IMR-90 (cell line): ENCODE measurements at places on chromosomes 3 and 15. TPM values are rescaled to one million over a fixed set of nuclear protein-coding genes. Genes with fewer than 3 reads are reported as not detected.

The PPP1R14D gene
- total RNA-seq: not detected in 2 replicates

The PROS1 gene
- total RNA-seq: 1.6 and 2.5 TPM in 2 replicates

The IL17RE gene
- 0.90 and 1.1 TPM in 2 replicates for total RNA-seq

The CLDN16 gene
- under 0.01 TPM in 2 replicates for total RNA-seq

The BOC gene
- 5.3 and 6.8 TPM in 2 replicates for total RNA-seq

The EPHB1 gene
- under 0.01 and 0.36 TPM in 2 replicates for total RNA-seq

The EFHB gene
- total RNA-seq: under 0.01 TPM in 2 replicates

The VGLL3 gene
- 96.7 and 97.3 TPM in 2 replicates for total RNA-seq

The GPR62 gene
- under 0.01 TPM in 1 of 2 replicates, not detected in the other for total RNA-seq

DNA sequence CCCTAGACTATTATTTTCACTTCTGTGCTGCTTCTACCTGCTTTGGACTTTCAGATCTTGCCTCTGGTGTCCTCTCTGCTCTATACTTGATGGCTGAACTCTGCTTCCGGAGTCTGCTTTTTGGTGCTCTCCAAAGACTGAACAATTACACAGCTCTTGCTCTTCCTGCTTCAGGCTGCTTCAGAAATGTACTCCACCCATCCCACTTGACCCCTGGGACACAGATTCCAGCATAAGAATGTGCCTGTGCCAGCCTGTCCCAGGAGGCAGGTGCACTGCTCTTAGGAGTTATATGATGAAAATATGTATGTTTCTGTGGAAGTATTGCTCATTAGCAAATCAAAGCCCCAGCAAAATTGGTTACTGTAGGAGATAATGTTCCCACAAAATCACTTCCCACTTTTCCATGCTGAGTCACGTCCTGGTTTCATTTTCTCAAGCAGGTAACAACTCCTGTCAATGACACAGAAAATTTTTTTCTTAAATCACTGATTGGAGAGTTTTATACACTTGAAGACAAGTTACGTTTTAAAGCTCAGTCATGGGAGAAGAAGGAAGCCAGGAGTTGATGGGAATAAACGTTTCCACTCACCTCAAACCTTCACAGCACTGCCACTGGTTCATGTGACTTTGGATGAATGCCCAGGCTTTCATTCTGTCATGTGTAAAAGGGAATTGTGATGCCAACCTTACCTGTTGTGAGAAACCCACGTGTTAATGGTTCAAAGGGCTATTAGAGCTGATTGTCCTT lies 239.4 kb upstream of the ZPLD1 start:
- no peak for DNase-seq

DNA sequence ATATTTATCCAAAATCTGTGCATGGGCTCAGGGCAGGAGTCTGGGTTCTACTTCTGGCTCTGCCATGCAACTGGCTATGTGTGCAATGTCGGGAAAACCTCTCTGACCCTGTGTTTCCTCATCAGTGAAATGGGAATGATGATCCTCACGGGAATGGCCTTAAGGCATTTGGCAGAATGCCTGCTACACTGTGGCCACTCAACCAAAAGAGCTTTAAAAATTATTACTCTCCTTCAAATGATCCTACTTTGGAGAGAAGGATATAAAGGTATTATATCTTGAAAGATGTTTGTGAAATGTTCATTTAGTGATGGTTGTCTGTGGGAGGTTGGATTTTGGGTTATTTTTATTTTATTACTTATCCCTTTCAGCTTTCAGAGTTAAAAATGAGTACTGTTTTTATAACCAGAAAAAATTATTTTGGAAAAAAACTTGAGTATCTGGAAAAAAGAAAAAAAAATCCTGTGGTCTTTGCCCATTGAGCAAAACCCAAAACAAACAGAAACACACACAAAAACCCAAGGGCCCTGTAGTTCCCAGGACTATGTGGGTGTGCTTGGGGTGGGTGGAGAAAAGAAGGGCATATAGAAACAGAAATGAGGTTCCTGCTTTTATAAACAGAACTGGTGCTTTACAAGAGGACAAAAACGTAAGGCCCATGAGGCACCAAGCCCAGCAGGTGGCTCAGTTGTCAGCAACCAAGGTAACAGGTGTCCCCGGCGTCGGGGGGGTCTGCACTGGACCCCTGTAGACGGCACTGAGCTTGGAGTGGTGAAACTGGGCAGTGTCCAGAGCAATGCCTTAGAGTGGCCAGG lies 22.0 kb downstream of the RGMA start:
- no peak for DNase-seq

GRCh38 chr15:27757052-27757451 lies 342.1 kb downstream of the OCA2 start:
- DNase-seq: no peak

DNA sequence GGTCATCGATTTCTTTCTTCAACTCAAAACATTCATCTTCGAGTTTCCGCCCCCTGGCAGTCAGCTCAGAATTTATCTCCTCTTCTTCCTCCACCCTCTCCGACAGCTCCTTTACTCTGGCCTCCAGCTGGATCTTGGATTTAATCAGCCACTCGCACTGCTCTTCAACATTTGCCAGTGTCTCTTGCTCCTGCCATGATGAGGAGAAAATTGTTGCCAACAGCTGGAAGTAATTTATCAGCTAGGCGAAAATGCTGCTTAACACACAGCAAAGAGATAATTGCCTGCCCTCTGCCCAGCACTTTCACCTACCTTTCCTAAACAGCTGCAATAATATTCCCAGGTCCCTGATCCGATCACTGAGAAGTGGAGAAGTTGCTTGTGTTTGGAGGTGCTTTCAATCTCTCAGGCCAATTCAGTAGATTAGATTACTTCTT lies 69.3 kb downstream of the MYH15 start:
- no peak for DNase-seq

DNA sequence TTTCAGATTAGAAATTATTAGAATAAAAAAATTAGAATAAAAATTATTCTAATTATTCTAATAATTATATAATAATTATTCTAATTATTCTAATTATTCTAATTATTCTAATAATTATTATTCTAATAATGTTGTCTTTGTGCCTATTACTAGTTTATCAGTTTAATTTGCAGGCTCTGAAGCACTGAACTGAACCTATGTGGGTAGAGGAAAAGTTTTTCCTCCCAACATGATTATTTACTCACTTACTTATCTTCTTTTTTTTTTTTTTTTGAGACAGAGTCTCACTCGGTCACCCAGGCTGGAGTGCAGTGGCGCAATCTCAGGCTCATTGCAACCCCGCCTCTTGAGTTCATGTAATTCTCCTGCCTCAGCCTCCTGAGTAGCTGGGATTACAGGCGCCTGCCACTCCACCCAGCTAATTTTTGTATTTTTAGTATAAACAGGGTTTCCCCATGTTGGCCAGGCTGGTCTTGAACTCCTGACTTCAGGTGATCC lies 39.7 kb upstream of the C15orf39 start:
- DNase-seq: no peak

DNA sequence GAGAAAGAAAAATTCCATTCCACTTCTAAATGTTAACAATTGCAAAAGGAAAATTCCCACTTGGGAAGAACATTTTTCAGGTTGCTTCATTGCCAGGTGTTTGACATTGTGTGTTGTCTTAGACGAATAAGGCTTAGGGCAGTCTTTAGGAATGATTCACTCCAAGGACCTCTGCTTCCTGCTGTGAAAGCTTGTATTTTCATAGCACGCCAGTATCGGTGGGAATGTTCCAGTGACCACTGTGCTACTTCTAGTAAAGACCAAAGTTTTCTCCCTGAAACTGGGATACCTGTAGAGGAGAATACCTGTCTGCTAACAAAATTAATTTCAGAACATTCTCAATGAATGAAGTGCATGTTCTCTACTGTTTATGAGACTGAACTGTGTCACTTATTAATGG lies 64.1 kb downstream of the CDIN1 start:
- peak; percentile 29 for DNase-seq

- DNase-seq: no peak
These were observed 8.0 kb downstream of the TLR9 start for GRCh38 chr3:52217409-52217805.

GRCh38 chr3:186896875-186897274 lies 33.5 kb upstream of the ST6GAL1 start:
- no peak for DNase-seq

DNA sequence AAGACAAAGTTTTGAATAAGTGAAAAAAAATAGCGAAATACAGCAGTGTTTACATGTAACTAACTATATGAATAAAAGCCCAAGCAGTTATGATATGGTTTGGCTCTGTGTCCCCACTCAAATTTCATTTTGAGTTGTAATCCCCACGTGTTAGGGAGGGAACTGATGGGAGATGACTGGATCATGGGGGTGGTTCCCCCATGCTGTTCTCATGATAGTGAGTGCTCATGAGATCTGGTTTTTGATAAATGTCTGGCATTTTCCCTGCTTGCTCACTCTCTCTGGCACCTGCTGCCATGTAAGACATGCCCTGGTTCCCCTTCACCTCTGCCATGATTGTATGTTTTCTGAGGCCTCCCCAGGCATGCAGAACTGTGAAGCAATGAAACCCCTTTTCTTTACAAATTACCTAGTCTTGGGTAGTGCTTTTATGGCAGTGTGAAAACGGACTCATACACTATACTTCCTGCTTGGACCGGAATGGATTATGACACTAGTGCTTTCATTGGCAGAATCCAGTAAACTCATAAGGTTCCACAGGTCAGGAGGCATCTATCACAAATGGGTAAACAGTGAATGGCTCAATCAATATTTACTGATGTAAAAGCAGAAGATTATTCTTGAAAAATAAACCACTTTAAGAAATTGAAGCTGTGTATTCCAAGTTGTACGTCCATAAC lies 192.1 kb downstream of the CBLB start:
- DNase-seq: no peak

- peak; percentile 16 for DNase-seq
These were observed 3.5 kb upstream of the MUC4 start for GRCh38 chr3:195815169-195815771.

DNA sequence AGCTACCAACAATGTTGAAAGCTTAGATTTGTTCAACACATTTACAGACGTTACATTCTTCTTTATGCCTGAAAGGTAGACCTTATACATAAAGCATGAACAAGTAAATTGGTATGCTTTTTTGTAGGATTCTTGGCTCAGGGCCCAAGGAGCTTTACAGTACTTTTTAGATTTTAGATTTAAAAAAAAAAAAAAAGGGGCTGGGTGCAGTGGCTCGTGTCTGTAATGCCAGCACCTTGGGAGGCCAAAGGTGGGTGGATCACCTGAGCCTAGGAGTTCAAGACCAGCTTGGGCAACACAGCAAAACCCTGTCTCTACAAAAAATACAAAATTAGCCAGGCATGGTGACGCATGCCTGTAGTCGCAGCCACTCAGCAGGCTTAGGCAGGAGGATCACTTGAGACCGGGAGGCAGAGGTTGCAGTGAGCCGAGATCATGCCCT lies 39.7 kb downstream of the MEF2A start:
- DNase-seq: peak; percentile 6

DNA sequence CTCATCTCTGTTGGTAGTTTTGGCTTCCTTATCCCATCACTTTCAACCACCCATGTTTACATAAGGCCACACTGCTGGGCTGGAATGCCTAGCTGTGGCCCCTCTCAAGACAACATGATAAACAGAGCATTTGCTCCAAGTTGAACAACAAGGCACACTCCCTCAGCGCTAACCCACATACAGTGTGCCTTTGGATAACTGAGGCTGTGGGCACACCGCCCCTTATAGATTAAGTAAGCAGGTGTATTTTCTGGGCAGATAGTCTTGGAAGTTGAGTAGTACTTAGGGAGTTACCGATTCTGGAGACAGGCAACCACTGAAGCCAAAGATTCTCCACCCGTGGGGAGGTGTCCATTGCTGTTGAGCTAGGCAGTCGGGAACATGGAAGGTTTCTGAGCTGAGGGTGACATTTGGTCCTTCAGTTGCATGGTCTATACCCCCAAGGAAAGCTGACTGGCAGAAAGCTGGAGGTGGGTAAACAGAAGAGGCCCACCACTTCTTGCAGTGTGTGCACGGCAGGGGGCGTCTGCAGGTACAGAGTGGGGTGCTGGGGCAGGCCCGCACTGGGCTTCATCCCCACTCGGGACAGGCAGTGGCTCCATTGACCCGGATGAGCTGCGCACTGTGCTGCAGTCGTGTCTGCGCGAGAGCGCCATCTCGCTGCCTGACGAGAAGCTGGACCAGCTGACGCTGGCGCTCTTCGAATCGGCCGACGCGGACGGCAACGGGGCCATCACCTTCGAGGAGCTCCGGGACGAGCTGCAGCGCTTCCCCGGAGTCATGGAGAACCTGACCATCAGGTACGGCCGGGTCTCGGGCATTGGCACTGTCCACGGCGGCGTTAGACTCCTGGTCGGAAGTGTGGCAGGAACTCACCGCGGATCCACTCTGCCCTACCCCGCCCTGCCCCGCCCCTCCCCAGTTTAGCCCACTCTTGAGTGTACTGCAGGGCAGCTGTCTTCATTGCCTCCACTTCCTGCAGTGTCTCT lies 16.8 kb downstream of the NOX5 start:
- DNase-seq: no peak

DNA sequence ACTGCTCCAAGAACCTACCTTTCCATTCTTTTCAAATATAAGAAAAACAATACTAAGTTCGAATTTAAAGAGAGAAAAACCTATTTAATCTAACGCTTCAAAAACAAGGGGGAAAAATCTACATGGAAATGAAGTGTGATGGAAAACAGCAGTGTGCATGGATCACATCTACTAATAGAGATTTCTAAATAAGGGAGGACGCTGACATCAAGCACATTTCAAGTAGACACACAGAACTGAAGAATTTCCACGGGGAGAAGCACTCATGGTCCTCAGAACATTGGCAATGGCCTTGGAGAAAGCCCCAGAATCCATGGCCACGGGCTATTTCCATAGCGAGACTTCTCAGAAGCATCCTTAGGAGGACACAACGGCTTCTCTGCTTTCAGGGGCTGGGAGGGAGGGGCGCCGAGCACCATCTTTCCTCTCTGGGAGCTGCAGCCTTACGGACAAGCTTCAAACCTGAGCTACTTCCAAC lies 1.0 kb downstream of the TASOR start:
- no peak for DNase-seq

DNA sequence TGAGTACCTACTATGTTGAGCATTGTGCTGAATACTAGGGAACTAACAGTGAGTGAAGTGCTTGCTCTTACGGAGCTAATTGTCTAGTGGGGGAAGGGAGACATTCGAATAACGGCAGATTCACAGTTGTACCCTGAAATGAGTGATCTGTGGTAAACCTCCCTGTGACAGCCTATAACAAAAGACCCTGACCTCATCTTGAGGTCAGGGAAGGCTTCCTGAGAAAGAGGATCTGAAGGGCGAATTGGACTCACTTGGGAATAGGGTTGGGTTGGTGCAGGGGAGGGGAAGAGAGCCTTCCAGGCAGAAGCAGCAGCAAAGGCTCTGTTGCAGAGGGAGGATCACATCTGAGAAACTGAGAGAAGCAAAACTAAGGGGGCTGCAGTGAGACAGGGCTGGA lies 13.2 kb downstream of the HPS3 start:
- DNase-seq: no peak

GRCh38 chr15:62945063-62945462 lies 97.5 kb upstream of the TPM1 start:
- DNase-seq: no peak

- no peak for DNase-seq
These were observed 3.3 kb downstream of the CAND2 start for GRCh38 chr3:12799525-12800440.
